ENCODE measurements at places on chromosomes 16 and 17.

DNA sequence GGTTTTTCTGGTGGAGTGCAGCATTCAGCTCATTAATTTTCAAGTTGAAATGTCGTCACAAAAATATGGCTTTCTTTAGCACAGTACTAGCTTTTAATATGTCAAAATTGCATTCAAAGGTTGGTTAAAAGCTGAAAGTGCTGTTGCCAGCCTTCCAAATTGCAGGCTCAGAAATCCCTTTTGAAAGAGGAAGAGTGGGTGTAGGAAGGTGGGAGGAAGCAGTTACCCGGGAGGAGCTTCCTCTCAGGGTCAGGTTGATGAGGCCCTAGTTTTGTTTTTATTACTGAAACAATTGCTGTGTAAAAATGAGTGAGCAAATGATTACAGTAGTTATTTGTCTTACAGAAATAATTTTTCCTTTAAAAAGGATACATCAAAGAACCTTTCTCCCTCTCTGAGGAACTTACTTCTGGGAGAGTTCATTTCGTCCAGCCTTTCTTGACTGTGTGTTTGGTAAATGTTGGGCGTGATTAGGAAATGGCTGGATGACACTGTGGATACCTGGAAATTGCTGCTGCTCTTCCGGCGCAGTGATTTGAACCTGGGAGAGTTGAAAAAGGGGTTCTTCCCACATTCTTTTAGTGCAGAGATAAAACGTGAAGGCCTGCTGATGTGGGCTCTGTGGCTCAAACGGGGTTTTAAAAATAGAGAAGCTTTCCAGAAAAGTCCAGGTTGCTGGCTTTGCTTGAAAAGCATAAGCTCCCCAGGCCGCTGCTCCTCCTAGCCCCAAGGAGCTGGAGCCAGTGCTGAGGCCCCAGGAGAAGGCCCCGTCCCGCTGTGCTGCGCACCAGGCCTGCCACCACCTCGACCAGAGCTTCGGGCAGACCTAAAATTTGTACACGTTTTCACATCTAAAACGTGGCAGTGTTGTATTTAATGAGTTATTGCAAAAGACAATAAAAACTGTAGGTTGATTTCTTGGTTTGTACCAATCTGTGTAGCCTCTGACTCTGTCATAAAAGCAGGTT is 41.7 kb downstream of the SEC14L1 start:
- peak; percentile 44 for DNase-seq

DNA sequence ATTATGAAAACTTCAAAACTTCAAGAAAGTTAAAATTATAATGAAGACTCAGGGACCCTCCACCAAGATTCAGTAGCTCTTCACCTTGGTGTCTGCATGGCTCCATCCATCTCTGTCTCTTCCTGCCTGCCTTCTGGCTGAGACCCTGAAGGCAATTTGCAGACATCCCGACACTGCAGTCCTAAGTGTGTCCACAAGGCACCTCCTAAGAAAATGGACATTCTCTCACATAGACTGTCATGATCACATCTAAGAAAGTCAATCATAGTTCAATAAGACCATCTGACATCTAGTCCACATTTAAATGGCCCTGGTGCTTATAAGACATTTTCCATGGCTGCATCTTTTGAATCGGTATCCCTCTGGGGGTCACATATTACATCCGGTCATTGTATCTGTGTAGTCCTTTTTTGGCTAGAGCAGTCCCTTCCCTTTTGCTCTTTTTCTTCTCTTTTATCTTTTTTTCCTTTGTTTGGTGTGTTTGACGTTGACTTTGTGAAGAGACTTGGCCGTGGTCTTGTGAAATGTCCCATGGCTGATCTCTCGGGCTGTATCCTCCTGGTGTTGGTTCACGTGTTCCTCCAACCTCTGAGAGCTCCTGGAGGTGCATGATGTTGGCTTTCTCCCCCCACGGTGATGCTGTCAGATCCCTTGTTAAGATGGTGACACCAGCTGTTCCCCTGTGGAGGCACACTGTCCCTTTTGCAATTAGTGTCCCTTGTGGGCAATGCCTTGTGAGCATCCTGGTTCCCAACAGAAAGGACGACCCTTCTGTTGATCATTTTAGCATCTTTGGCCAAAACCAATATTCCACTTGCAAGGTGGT is 5.0 kb upstream of the TNFRSF13B start:
- DNase-seq: no peak

- no peak for DNase-seq
Measured at GRCh38 chr16:69942099-69942491, 9.0 kb upstream of the CLEC18A start.

GRCh38 chr16:17590711-17591654 is 120.2 kb upstream of the XYLT1 start:
- no peak for DNase-seq

DNA sequence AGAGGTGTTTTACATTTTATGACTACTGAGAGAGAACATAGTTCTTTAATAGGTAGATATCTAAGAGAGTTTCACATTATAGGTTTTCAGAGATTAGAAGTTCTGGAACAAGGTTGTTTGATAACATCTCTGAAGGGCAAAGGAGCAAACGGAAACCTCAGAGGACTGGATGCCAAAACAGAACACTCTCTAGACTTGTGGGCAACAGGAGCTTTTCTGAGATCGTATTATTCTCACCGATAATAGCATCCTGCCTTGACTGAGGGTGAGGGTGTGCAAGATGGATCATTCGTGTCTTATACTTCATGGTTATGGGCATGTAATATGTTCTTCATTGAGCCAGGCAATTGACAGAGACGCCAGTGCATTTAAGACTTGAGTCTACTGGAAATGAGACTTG is 234.8 kb downstream of the IRX3 start:
- DNase-seq: no peak

GRCh38 chr16:10812312-10813098 is 6.1 kb downstream of the TVP23A start:
- no peak for DNase-seq

DNA sequence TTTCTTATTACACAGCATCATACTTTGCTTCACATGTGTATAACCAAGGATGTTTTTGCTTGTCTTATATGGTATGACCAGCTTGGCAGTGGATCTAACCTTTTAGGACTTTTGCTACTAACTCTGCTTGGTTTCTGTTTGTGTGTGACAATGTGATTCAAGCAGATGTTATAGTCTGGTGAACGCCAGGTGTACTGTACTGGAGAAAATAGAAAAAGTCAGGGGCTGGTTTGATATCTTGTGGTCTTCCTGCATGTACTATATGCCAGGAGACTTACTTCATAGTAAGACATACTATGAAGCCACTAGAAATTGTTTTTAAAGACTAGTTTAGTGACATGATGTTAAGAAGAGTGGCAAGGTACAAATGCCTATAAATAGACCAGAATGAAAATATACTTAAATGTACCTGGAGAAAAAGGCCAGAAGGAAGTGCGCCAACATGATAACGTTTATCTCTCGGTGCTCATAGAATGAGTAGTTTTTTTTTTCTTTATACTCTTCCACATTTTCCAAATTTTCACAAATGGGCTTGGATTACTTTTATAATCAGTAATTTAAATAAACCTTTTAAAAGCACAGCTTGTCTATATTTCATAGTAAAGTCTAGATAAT is 112.3 kb downstream of the PRKCA start:
- no peak for DNase-seq

DNA sequence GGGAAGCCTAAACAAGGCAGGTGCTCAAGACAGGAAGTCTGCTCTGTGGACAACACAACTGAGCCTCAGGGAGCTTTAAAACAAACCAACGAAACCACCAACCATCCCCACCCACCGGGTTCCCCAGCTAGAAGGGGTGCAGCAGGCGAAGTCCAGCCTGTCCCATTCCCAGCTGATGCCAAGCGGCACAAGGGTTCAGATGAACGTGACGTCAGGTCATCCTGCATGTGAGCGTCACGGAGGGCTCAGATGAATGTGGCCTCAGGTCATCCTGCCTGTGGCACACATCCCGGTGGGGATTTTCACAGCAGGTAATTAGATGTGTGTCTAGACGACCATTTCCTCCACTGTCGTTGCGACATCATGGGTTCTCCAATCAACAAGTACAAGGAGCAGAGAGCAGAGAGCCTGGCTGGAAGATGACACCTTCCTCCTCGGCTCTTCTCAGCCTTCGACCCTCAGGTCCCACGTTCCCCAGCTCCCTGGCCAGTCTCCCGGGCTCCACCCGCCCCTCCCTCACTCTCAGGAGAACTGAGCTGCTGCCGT is 246.5 kb downstream of the FOXL1 start:
- no peak for DNase-seq

GRCh38 chr17:79741751-79742588 is 11.2 kb downstream of the ENPP7 start:
- DNase-seq: peak; percentile 51

DNA sequence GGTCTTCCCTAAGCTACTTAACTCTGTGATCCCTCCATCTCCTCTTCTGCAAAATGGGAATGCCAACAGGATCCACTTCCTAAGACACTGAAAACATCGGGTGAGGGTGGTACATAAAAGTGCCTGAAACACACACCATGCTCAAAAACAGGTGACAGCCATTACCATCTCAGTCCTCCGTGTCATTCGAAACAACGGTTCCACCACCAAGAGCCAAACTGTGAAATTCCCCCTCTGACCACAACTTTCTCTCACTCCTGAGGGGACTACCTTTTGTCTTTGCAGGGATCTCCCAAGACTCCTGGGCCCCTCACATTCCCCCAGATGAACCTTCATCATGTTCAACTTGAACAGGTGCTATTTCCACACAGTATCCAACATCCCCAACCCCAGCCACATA is 37.0 kb downstream of the NUBP1 start:
- no peak for DNase-seq

- no peak for DNase-seq
Measured at GRCh38 chr17:17017343-17018014, 24.8 kb upstream of the MPRIP start.

DNA sequence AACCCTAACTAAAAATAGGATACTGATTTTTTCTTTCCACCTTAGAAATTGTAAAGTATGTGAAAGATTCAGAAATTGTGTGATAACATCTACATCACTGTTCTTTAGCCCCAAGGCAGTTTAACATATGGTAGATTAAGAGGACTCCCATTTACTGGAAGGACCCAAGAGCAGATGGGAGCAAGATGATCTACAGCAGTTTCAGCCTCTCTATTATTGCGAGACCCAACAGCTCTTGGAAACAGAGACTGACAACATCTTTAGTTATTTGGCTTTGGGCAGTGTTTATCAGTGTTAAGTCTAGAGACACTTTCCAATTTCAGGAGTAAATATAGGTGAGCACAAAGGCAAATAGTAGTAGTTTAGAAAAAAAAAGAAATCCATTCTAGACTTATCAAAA is 124.9 kb upstream of the CORO6 start:
- DNase-seq: no peak

DNA sequence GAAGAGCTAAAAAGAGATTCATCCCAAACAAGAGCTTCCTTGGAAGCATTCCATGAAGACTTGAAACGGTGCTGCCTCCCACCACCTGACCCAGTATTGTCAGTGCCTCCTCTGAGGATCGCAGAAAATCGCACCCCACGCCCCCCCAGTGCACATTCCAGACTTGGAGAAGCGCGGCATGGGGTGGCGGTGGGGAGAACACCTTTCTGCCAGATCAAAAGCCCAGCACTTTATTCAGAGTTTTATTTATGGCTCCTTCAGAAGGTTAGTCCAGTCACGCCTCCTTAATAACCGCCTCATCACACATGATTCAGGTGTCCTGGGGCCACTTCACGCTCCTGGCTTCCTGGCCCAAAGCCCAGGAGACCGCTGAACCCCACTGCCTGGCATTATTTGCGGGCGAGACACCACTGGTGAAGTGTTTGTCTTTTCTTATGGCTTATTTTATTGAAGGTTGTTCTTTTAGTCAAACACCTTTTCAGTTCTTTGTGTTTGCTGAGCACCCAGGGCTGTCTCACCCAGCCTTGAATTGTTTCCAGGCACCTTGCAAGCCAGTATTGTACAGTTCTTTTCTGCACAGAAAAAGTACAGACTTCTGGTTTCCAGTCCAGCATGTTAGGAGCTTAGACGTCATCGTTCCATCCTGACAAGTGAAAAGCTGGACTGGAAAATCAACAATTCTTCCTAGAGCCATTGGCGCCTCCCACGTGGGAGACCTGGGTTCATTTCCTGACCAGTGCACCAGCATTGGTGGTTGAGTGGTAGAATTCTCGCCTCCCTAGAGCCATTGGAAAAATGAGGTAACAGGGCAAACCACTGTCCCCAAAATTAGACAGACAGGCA is 79.6 kb upstream of the CACNG5 start:
- DNase-seq: no peak

DNA sequence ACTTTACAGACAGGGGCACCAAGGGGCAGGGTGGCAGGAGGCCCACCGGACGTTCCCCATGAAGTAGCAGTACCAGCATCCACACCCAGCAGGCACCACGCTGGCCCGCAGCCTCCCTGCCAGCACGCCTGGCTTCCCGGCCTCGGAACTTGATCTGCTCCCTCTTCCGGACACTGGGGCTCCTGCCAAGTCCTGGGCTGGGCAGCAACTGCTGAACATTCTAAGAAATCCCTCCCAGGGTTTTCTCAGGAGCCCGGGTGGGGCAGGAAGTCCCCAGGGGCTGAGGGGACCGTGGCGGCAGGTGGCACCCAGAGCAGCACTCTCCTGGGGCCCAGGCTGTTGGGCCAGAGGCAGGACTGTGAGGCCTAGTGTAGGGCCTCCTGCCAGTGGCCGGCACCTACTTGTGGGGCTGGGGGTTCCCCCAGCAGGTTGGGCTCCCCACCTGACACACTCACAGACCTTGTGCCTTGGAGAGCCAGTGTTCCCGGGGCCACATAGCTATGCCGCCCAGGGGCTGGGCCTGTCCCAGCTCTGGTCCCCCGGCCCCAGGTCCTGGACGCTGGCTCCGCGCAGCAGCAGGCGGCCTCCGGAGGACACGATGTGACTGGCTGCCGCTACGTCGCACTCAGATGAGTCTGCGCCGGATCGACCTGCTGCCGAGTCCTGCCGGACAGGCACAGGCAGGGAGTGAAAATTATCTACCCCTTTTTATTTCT is 86.2 kb upstream of the CBX4 start:
- peak; percentile 25 for DNase-seq

GRCh38 chr17:3039736-3040135 is 23.7 kb downstream of the OR1D5 start:
- peak; percentile 88 for DNase-seq

GRCh38 chr17:67759355-67760171 is 41.8 kb downstream of the NOL11 start:
- DNase-seq: peak; percentile 63

GRCh38 chr16:66802159-66802558 is 775 bp upstream of the TERB1 start:
- no peak for DNase-seq

GRCh38 chr17:14579716-14580115 is 278.8 kb downstream of the HS3ST3B1 start:
- no peak for DNase-seq

- DNase-seq: no peak
Measured at GRCh38 chr17:28553000-28553505, 629 bp upstream of the UNC119 start.

DNA sequence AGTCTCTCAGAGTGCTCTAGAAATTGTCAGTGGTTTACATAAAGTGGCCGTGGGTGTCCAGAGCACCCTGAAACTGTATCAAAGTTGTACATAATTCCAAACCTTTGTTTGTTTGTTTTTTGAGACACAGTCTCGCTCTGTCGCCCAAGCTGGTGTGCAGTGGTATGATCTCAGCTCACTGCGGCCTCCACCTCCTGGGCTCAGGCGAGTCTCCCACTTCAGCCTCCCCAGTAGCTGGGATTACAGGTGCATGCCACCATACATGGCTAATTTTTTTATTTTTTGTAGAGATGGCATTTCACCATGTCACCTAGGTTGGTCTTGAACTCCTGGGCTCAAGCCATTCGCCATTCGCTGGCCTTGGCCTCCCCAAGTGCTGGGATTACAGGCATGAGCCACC is 24.3 kb upstream of the ADGRG1 start:
- no peak for DNase-seq
